ENCODE measurements at places on chromosomes 12 and 14.
A peak's percentile ranks its signal among the peaks of the same experiment; 100 is the strongest.

- DNase-seq, result peak; percentile 8
Observed at GRCh38 chr14:30656190-30656632, 34.1 kb downstream of the SCFD1 start.

DNA sequence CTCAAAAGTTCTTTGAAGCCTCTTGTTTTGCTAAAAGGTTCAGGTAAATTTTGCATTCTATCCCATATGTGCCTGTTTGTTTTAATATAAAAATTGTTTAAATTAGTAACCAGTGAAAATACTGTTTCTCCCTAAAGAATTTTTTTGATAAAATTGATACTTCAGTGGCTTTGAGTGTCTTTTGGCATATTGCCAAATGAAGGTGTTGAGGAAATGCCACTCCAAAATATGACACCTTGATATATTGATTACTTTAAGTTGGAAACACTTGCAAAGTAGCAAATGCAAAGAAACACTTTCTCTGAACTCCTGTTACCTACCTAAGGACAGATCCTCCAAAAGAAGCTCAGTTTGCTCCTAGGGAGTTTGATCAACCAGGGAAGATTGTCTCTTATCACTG, 8.4 kb downstream of the STYX start:
- DNase-seq, result no peak

GRCh38 chr12:19220205-19220604, 90.7 kb downstream of the PLEKHA5 start:
- DNase-seq, result peak; percentile 20

- DNase-seq, result peak; percentile 78
Observed at GRCh38 chr14:21087294-21088091, 11.0 kb downstream of the ZNF219 start.
